ENCODE measurements at places on chromosomes 1 and 21. TPM values are rescaled to one million over a fixed set of nuclear protein-coding genes. Genes with fewer than 3 reads are reported as not detected.

DNA sequence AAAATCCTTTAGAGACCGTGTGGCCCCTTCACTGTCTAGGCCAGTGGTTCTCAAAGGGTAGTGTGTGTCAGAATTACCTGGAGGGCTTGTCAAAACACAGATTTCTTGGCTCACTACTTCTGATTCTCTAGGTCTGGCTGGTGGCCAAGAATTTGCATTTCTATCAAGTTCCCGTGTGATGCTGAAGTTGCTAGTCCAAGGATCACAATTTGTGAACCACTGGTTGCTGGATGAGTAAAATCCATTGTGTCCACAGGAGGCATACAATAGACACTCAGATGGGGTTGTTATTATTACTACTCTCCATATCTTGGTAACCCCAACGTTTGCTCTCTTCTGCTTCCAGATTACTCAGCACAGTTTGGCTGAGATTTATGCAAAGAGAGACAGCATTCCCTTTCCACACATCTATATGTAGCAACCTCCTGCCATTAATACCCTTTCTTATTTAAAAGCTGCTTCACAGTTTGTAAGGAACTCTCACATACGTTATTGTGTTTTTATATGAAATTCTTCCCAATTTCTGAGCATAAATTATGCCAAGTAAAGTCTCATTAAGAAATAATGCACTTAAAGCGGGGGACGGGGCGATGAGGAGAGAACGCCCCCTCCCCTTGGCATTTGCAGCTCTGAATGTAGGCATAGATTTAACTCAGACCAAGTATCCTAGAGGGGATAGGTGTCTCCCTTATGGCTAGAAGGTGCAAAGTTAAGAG is 720 bp upstream of the TMCC2 start:
- no peak for DNase-seq

DNA sequence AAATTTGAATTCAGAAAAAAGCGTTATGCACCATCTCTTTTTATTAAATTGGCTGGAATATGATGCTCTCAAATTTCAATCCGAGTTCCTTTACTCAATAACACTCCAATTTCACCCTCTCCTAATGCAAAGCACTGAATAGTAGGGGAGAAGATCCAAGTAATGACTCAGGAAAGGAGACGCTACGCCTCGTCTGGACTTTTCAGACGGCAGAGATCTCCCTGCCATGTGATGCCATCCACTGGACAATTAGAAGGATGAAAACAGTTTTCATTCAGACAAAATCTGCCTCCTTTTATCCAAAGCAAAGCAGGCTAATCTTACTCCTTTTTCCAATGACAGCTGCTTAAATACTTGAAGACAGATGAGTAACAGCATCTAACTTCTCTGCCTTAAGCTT is 242.4 kb upstream of the GREM2 start:
- DNase-seq = no peak

- DNase-seq = no peak
These were observed 3.6 kb downstream of the FAM89A start for GRCh38 chr1:231036416-231036815.

DNA sequence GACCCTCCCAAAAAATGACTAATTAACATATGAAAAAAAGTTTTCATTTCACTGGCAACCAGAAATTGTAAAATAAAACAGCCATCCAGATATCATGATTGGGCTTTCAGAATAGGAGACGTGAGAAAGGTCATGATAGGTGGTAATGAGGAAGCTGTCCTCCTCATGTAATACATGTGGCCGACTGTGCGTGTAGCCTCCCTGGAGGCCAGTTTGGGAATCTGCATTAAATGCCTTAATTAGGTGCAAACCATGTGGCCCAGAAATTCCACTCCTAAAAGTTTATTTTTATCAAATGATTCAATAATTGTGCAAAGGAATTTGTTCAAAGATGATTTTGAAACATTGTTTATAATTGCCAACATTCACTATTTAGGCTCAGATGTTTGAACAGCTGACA is 127.6 kb upstream of the C1orf105 start:
- DNase-seq = no peak

Gene ARHGAP30
- total RNA-seq = 204 TPM

GRCh38 chr1:236103646-236104218 is 38.6 kb upstream of the GPR137B start:
- DNase-seq = peak; percentile 63

Gene C1orf94
- not detected for total RNA-seq

DNA sequence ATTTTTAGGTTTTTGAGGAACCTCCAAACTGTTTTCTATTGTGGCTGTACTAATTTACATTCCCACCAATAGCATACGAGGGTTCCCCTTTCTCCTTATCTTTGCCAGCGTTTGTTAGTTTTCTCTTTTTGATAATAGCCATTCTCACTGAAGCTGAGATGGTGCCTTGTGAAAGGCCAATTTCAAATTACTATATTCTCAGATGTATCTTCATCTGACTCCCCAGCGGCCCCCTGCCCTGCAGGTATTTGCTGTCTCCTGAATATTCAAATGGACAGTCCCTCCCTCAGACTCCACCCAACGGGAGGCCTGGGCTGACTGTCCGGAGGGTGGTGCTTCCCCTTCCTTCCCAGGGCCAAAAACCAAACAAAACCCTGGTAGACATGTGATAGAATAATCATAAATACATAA is 33.5 kb upstream of the TARBP1 start:
- DNase-seq = no peak

DNA sequence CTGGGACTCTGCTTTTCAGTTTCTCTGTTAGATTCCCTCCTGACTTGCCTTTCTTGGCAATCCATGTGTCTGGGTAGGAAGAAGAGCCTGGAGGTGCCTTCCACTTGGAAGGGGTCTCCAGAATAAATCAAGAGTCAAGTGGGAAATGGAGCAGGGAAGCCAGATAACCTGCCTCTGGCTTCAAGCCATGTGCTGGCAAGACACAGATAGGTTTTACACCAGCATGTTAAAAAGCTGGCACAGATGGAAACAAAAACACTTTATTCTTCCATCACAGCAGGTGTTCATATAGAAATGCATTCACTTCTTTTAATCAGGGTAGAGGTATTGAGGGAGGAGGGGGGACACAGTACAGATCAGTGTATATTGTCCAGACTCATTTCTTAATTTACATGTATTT is 356.9 kb upstream of the RUNX1 start:
- DNase-seq = no peak

Gene TDRD5
- total RNA-seq = not detected

DNA sequence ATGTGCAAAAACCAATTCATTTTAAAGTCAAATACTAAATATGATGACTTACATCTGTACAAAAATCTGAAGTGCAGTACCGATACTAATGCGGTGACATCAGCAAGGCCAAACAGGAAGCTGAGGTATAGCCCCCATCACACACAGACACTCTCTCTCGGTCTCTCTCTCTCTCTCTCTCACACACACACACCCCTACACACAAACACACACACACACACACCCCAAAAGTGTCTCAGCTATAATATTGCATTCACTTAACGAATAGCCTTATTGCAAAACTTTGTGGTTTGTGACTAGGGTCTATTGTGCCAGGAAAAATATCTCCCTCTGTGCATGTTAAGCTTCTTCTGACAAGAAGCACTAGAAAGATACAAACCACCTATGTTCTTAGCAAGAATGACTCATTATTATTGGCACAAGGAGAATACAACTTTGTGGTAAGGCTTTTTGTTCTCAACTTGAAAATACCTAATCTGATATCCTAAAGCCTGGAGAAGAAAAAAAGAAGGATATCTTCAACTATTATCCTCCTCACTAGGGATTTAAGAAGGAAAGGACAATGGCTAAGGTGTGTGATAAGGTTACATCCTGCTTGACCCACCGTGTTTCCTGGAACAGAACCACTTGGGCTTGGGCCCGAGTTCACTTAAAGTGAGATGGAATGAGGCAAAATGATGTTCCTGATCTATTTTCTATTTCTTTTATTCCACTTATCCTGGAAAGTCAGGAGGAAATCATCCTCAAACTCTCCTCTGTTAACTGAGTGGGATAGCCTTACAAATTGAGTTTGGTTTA is 107.1 kb downstream of the NIBAN1 start:
- peak; percentile 89 for DNase-seq
